Mesothelial cell of epicardium (in vitro differentiated cells): ENCODE measurements at places on chromosomes 2 and 18. TPM values are rescaled to one million over a fixed set of nuclear protein-coding genes. Genes with fewer than 3 reads are reported as not detected.

C18orf32 gene
- 31.6 to 40.8 TPM (median 35.3 TPM) in 3 replicates for total RNA-seq

PID1 gene
- 2.0 to 2.4 TPM (median 2.1 TPM) in 3 replicates for total RNA-seq

CFC1 gene
- not detected in 3 replicates for total RNA-seq

MEP1B gene
- 0.18 TPM in 1 of 3 replicates, not detected in the others for total RNA-seq

FTCDNL1 gene
- 1.5 to 2.1 TPM (median 1.5 TPM) in 3 replicates for total RNA-seq

NCKAP5 gene
- 2.1 to 3.4 TPM (median 2.2 TPM) in 3 replicates for total RNA-seq

SIX2 gene
- 0.11 TPM in 1 of 3 replicates, not detected in the others for total RNA-seq

SERPINB11 gene
- total RNA-seq: not detected in 3 replicates

DNAH7 gene
- 0.63 to 0.86 TPM (median 0.71 TPM) in 3 replicates for total RNA-seq

CRYBA2 gene
- not detected in 3 replicates for total RNA-seq

ADRA2B gene
- total RNA-seq: 0.51 to 0.63 TPM (median 0.56 TPM) in 3 replicates

GRCh38 chr2:16321256-16321655, 344.4 kb downstream of the CYRIA start:
- H3K36me3 ChIP-seq: no peaks in the 10 kb centered on the region
- H3K27me3 ChIP-seq: no peaks in the 10 kb centered on the region
- peak overlapping the region; percentile 60 for H3K27ac ChIP-seq
- no peak overlapping the region for H3K4me3 ChIP-seq
- peaks cover 64% of the 10 kb centered on the region for H3K4me1 ChIP-seq

GRCh38 chr2:235247001-235247400, 246.8 kb upstream of the AGAP1 start:
- DNase-seq: no peak
- H3K4me1 ChIP-seq: peaks cover 12% of the 10 kb centered on the region
- H3K4me3 ChIP-seq: no peak overlapping the region
- H3K27me3 ChIP-seq: peaks cover 3% of the 10 kb centered on the region
- H3K36me3 ChIP-seq: no peaks in the 10 kb centered on the region
- no peak overlapping the region for H3K27ac ChIP-seq

DNA sequence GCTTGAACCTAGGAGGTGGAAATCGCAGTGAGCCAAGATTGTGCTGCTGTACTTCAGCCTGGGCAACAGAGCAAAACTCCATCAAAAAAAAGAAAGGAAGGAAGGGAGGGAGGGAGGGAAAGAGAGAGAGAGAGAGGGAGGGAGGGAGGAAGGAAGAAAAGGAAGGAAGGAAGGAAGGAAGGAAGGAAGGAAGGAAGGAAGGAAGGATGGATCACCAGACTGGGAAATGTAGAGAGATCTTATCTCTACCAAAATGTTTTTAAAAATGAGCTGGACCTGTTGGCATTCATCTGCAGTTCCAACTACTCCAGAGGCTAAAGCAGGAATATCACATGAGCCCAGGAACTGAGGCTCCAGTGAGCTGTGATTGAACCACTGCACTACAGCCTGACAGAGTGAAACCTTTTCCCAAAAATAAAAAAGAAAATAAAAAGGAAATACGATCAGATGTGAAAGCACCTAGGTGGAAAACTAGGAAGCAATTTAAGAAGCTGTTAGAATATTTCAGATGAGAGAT, 239.4 kb downstream of the CDH7 start:
- no peak overlapping the region for H3K4me3 ChIP-seq
- no peaks in the 10 kb centered on the region for H3K4me1 ChIP-seq

DNA sequence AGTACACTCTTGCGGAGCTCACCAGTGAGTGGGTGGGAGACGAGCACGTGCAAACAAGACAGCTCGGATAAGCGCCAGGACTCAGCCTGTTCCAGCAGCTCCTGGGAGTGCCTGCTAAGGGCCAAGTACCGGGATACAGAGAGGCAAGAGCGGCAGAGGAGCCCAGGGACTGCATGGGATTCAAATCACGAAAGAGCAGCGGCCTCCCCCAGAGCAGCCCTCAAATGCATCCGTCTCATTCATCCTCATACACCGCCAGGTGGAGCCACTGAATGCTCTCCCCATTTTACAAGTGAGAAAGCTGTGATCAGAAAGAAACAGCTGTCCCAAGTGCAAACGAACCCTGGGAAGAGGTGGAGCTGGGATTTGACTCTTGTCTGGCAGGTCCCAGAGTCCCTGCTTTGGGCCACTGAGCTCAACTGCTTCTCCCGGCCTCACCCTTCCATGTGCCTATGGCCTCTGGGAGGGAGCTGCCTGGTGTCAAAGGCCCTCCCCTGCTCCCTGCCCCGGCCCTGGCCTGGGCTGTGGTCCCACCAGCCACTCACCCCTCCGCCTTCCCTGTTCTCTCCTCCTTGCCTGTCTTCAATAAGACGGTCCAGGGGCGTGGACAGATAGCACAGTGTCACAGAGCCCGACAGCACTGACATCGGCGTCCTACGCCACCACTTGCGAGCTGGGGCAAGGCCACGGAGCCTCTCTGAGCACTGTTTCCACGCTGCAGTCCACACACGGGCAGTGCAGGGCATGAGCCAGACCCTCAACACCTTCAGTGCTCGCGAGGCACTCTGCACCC, 72.8 kb upstream of the TAF1B start:
- H3K4me1 ChIP-seq: peaks cover 30% of the 10 kb centered on the region
- no peak for DNase-seq
- H3K4me3 ChIP-seq: no peak overlapping the region
- no peaks in the 10 kb centered on the region for H3K27me3 ChIP-seq
- no peak overlapping the region for H3K27ac ChIP-seq

DNA sequence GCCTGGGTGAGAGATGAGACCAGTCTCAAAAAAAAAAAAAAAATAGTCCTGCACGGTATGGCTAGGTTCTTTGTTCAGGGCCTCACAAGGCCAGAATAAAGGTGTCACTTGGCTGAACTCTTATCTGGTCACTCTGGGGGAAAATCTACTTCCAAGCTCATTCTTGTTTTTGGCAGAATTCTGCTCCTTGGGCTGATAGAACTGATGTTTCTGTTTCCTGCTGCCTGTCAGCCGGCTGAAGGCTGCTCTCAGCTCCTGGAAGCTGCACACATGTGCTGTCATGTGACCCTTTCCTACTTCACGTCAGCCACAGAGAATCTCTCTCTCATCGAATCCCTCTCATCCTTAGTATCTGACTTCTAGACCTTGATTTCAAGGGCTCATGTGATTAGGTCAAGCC, 10.4 kb downstream of the CSRNP3 start:
- H3K27me3 ChIP-seq: no peaks in the 10 kb centered on the region
- H3K27ac ChIP-seq: no peak overlapping the region
- H3K36me3 ChIP-seq: peaks cover 46% of the 10 kb centered on the region
- peaks cover 9% of the 10 kb centered on the region for H3K4me1 ChIP-seq
- DNase-seq: no peak
- H3K4me3 ChIP-seq: no peak overlapping the region

- no peak overlapping the region for H3K27ac ChIP-seq
- no peak overlapping the region for H3K4me3 ChIP-seq
- H3K27me3 ChIP-seq: no peaks in the 10 kb centered on the region
- peaks cover 13% of the 10 kb centered on the region for H3K4me1 ChIP-seq
- no peak for DNase-seq
Observed at GRCh38 chr2:28432362-28432761, 39.7 kb downstream of the FOSL2 start.

- no peaks in the 10 kb centered on the region for H3K27me3 ChIP-seq
- peaks cover 17% of the 10 kb centered on the region for H3K4me1 ChIP-seq
- no peak overlapping the region for H3K27ac ChIP-seq
- H3K4me3 ChIP-seq: no peak overlapping the region
- no peaks in the 10 kb centered on the region for H3K36me3 ChIP-seq
Observed at GRCh38 chr2:227411320-227411989, 23.7 kb upstream of the SCYGR1 start.

DNA sequence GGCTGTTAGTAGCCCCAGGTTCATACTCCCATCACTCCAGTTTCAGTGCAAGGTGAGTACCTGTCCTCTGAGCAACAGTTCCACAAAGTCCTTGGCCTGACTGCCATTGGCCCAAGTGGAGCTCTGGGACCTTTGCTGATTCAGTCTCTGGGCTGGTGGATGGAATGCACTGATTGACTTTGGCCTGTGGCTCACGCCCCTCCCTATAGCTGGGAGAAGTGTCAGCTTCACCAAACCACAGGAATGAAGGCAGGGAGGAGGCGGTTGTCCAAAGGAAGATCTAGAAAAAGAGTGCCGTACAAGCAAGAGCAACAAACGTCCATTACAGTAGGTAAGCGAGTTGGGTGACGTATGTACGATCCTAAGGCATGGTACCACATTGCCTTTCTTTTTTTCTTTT, 34.0 kb downstream of the QPCT start:
- peak overlapping the region; percentile 37 for H3K27ac ChIP-seq
- no peak for DNase-seq
- H3K36me3 ChIP-seq: no peaks in the 10 kb centered on the region

- H3K4me3 ChIP-seq: no peak overlapping the region
- peaks cover 16% of the 10 kb centered on the region for H3K36me3 ChIP-seq
- no peak for DNase-seq
- H3K27me3 ChIP-seq: no peaks in the 10 kb centered on the region
- peaks cover 11% of the 10 kb centered on the region for H3K4me1 ChIP-seq
Observed at GRCh38 chr2:129859175-129859574, 120.3 kb upstream of the RAB6C start.

GRCh38 chr2:71609958-71610357, 156.6 kb downstream of the DYSF start:
- DNase-seq: no peak
- H3K27ac ChIP-seq: no peak overlapping the region
- no peaks in the 10 kb centered on the region for H3K36me3 ChIP-seq
- peaks cover 18% of the 10 kb centered on the region for H3K4me1 ChIP-seq
- peaks cover 2% of the 10 kb centered on the region for H3K27me3 ChIP-seq

- no peak overlapping the region for H3K4me3 ChIP-seq
- DNase-seq: no peak
- H3K4me1 ChIP-seq: peaks cover 46% of the 10 kb centered on the region
Observed at GRCh38 chr2:6423157-6423556, 442.6 kb downstream of the CMPK2 start.

DNA sequence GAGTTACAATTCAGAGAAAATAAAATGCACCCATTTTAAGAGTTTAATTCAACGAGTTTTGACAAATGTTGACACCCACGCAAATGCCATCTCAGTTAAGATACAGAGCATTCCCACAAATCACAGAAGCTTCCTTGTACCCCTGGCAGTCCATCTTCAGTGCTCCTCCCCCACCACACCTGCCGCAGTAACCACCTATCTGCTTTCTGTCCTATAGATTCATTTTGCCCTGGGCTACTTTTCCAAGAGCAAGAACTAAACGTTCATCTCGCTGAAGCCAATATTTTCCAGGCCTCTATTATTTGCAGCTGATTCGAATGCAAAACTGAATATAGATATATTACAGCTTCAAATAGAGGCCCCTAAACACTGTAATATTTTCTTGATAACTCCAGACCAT, 13.4 kb upstream of the HPCAL1 start:
- H3K4me3 ChIP-seq: no peak overlapping the region
- H3K36me3 ChIP-seq: peaks cover 2% of the 10 kb centered on the region
- no peaks in the 10 kb centered on the region for H3K27me3 ChIP-seq

- H3K4me1 ChIP-seq: peaks cover 17% of the 10 kb centered on the region
- H3K27me3 ChIP-seq: peaks cover 66% of the 10 kb centered on the region
- H3K36me3 ChIP-seq: peaks cover 6% of the 10 kb centered on the region
- H3K4me3 ChIP-seq: no peak overlapping the region
- peak; percentile 71 for DNase-seq
Observed at GRCh38 chr2:19349911-19350677, 8.3 kb downstream of the OSR1 start.

DNA sequence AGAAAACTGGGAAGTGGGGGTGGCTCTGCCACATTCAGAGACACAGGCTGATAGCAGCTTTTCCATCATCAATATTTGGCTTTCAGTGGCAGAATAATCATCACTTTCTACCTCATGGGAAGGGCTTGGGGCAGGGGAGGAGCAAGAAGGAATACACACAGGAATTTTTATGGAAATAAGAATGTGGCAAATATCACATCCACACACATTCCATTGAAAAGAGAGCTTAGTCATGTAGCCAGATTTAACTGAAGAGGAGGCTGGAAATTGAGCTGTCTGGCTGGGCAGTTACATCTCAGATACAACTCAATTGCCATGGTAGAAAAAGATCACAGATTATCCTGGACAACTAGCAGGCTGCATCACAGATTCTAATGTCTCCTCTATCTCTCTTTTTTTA, 1474.0 kb upstream of the ACVR2A start:
- peaks cover 11% of the 10 kb centered on the region for H3K36me3 ChIP-seq
- peaks cover 13% of the 10 kb centered on the region for H3K4me1 ChIP-seq
- H3K4me3 ChIP-seq: no peak overlapping the region
- H3K27ac ChIP-seq: peak overlapping the region; percentile 75
- H3K27me3 ChIP-seq: no peaks in the 10 kb centered on the region
